Fibroblast of villous mesenchyme (primary cell): ENCODE measurements at places on chromosomes 3 and 15. TPM values are rescaled to one million over a fixed set of nuclear protein-coding genes. Genes with fewer than 3 reads are reported as not detected.

Gene EPHB1
- 0.32 and 1.3 TPM in 2 replicates for total RNA-seq

Gene LRTM1
- not detected in 2 replicates for total RNA-seq

Gene PLSCR5
- not detected in 2 replicates for total RNA-seq

Gene FAM81A
- total RNA-seq, result under 0.01 TPM in 2 replicates

Gene GRIP2
- 0.64 and 1.7 TPM in 2 replicates for total RNA-seq

Gene GHSR
- not detected in 2 replicates for total RNA-seq

Gene TIPIN
- total RNA-seq, result 10.0 and 13.8 TPM in 2 replicates

Gene TMEM212
- total RNA-seq, result not detected in 2 replicates

Gene RARRES1
- 6.4 and 8.2 TPM in 2 replicates for total RNA-seq

Gene PRSS50
- total RNA-seq, result not detected in 2 replicates

Gene CFAP20DC
- 1.3 and 1.7 TPM in 2 replicates for total RNA-seq

Gene CPA3
- total RNA-seq, result under 0.01 TPM in 1 of 2 replicates, not detected in the other

DNA sequence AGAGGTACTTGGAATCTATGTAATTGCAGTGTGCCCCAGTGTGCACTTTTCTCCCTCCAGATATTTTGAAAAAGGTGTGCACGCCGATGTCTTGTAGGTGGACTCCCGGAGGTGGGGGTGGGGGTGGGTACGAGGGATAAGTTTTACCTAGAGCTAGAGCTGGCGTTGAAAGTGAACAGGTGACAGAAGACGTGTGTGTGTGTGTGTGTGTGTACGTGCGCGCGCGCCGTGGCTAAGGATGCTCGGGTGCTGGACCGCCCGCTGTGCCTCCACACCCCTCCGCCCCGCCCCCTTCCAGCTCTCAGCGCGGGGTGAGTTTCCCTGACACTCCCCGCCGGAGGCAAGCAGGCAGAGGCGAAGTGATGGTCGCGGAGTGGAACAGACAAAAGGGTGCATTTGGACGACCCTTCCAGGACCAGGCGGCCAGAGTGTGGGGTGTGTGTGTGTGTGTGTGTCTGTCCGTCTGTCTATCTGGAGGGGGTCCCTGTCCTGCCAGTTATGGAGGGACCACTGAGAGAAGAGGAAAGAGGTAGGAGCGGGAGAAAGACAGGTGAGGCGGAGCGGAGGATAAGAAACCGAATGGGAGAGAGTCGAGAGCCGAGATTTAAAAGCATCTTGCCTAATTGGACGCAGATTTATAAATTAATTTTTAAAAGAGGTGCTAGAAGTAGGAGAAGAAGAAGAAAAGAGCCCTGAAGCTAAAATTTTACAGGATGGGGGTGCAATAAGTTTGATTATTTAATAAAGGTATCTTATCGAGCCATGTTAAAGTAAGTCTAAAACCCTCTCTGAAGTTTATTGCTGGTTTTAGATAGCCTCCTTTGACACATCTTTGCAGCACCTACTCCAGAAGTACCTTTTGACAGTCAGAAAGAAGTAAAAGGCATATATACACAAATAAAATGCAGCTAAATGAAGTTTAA lies 335.8 kb upstream of the THRB start:
- DNase-seq, result no peak

DNA sequence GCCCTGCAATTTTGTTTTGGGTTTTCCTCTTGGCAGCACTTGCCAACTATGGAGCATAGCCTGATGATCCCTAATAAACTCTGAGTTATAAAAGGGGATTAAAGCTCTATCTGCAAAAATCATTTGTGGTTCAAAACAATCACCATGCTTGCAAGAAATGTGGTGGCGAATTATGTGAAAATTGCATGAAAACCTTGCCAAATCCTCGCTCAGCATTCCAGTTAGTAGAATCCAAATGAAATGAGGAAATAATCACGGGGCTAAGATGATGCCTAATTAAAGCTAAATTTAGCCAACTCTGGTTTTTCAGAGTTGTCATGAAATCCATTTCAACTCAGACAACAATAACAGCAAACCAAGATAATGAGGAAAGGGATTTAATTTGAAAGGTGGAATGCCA lies 73.0 kb upstream of the PROK2 start:
- no peak for DNase-seq

DNA sequence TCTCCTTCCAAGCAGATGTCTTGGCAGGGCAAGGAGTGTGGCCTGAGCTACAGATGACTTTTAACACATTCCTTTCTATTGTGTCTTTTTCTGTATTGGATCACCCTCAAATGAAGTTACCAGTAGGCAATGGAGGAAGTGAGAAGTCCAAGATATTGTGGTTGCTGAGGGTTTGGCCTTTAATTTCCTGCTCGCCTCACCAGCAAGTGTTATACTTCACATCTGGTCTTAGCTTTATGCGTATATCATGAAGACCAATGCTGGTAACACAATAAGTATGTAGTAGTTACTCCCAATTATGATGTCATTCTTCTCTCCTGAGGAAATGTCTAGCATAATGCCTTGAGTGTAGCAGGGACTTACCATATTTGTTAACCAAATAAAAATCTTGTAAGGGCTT lies 179.9 kb downstream of the ZIC1 start:
- DNase-seq, result no peak

GRCh38 chr15:27234593-27234992 lies 263.6 kb downstream of the GABRG3 start:
- DNase-seq, result no peak

DNA sequence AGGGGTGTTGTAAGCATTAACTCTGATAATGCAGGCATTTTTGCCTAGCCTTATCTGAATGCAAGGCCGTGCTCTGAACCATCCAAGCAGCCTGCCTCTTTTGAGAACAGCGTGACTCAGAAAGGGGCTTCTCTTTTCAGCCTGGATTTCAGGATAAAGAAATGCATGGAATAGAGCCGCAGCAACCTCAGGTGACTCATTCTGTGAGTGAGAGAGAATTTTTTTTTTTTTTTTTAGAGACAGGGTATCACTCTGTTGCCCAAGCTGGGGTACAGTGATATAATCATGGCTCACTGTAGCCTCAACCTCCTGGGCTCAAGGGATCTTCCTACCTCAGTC lies 20.6 kb upstream of the PDE8A start:
- peak; percentile 48 for DNase-seq

- no peak for DNase-seq
Measured at GRCh38 chr3:126749547-126749875, 45.5 kb downstream of the CHCHD6 start.

GRCh38 chr15:28786521-28786920 lies 61.9 kb downstream of the GOLGA6L7 start:
- DNase-seq, result no peak

- DNase-seq, result peak; percentile 19
Measured at GRCh38 chr3:184259878-184260723, 1.3 kb downstream of the CAMK2N2 start.

- no peak for DNase-seq
Measured at GRCh38 chr3:146974001-146974400, 368.9 kb upstream of the PLSCR5 start.

- DNase-seq, result no peak
Measured at GRCh38 chr3:194087995-194088855, 47.7 kb upstream of the HES1 start.

- no peak for DNase-seq
Measured at GRCh38 chr3:57968501-57968900, 39.7 kb upstream of the FLNB start.

DNA sequence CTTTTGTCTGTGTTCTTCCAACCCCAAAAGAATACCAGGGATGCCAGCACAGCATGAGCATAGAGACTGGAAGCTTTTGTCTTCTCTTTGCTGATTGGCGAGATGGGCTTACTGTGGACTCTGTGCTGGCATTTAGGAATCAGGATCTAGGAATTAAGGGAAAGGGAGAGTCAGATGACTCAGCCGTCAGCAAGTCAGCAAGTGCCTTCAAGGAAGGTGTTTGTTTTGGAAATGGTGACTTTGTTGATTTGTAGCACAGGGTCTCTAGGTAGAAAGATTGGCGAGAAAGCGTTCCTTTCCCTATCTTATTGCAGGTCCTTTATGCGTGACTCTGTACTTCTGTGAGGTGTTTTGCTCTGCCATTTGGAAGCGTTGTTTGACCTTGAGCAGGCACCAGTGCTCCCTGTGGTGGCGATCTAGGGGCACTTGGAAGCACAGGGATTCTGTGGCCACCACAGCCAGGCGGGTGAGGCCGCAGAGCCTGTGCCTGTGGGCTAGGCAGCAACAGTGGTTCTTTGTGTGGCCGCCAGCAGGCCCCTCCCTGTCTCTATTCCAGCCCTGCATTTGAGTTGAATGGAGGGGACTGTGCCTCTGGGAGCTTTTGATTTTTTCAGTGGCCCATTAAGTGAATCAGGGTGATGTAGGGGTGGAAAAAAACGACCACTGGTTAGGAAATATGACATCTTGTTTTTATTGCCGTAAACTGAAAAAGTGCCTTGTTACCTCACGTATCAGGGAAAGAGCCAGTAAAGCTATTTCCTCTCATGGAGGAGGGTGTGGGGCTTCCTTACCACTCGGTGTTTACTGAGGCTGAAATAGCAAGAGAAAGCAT lies 19.0 kb downstream of the FAN1 start:
- DNase-seq, result peak; percentile 30

DNA sequence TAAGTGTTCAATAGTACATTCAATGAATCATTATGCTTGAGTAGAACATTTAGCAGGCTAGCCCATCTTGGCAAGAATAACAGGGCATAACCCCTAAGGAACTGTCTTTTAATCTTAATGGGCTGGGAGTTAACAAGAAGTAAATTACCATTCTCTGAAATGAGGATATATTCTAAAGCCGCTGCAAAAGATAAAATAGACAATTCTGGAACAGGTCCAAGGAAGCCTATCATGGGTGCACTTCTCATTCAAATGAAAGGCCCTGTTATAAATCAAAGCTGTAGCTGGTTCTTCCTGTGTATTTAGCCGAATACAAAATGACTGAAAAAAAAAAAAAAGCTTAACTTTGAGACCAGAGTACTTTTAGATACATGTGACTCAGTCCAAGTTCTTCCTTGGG lies 15.6 kb downstream of the MTHFS start:
- no peak for DNase-seq

DNA sequence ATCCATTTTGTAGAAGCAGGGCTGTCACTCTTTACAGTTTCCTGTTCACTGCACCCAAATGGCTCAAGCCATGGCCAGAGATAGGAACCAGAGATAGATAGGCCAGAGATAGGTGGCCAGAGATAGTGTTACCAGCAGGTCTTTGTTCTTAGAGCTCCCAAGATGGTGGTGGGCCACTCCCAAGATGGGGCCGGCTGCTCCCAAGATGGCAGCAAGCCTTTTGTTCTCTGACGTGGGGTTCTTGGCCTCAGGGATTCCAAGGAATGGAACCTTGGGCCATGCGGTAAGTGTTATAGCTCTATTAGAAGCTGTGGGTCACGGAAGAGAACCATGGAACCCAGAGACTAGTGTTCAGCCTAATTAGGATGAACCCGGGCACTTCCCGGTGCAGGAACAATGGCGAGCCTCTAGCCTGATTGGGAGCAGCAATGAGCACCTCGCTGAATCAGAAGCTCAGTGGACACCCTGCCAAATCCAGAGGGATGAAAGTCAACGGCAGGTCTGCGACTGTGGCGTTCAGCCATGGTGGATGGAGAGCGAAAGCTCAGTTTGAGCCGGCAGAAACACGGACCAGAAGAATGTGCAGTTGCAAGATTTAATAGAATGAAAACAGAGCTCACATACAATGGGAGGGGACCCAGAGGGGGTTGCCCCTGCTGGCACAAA lies 45.0 kb upstream of the CD96 start:
- no peak for DNase-seq

- peak; percentile 26 for DNase-seq
Measured at GRCh38 chr3:100465892-100466777, 26.3 kb upstream of the TMEM45A start.

DNA sequence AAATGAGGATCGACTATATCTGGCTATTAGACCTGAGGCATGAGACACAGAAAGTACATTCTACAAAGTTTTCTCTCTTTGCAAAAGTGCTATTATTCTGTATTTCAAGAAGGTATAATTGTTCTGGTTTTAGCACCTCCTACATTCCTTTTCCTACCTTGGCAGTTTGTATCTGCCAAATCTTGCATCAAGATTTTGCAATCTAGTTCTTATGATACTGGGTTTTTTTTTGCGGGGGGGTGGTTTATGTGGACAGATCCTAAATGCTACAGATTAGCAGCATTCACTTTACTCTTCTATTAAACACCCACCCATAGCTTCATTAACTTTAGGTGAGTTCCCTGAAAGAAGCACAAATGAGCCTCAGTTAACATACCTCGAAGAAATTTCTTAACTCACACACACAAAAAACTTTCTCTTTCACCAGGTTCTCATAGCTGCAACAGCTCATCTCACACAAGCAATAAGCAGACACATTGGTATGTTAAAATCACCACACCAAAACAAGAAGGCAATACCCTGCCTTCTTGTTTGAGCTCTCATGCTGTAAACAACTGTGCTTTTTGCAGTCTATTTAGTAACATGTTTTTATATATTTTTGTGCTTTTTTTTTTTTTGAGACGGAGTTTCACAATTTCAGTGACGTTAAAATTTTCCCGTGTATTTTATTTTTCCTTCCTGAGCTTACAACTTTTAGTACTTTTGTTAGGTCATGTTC lies 73.0 kb upstream of the VGLL4 start:
- peak; percentile 81 for DNase-seq

- no peak for DNase-seq
Measured at GRCh38 chr15:88126695-88127431, 129.7 kb downstream of the NTRK3 start.

GRCh38 chr3:42772670-42773408 lies at the start of gene CCDC13:
Gene CCDC13 (minus strand): TSS chr3:42773253. CDS start chr3:42758345, 14,908 bp downstream.
- peak; percentile 93 for DNase-seq

DNA sequence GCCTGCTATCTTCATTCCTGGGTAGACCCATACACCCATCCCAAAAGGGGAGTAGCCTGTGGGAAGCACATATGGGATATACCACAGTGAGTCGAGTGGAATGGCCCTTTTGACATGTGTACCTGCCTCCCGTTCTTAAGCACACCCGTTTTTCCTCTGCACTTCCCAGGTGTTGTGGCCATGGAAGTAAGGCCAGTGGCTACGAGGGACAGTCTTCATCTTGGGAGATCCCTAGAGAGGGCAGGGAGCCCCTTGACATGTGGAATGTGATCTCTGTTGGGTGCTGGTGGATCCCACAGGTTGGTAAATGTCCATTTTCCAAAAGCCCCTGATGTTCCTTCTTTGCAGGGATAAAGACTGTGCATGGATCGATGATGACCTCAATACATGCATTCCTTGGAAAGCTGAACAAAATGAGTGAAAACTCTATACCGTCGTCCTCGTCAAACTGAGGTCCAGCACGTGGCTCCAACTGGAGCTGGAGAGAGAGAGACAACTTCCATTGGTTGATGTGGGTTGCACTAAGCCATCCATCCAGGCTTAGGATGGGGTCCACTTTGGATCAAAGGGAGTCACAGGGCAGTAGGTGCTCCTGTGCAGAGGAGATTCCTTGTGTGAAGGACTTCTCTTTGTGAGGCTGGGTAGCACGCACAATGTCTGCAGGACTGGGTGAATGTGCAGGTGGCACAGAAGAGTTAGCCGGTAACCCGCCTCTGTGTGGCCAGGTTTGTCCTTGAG lies 136.8 kb downstream of the SNRPN start:
- no peak for DNase-seq
